ENCODE measurements at places on chromosomes 1 and 21.

DNA sequence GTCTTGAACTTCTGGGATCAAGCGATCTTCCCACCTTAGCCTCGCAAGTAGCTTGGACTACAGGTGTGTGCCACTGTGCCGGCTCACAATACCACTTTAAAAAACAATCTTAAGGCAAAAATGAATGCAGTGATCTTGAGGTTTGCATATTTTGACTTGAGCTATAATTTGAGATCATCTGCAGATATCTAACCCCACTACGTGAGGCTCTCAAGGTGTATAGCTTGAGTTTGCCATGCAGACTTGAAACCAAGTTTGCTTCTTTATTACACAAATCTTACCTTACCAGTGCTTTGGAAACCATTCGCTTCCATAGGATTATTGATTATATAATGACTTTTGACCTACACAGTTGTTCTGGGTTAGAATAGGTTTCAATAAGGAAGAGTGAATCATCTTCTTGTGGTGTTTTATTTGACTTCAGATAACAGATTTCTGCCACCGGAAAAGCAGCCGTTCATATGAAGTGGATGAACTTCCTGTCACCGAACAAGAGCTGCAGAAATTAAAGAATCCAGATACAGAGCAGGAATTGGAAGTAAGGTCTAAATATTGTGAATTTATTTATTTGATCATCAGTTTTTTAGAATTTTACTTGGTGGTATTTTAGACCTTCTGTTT, 155.1 kb downstream of the VPS13D start:
- DNase-seq, result no peak

- DNase-seq, result no peak
Observed at GRCh38 chr1:99176753-99177152, 87.5 kb upstream of the PLPPR4 start.

GRCh38 chr1:40927781-40928180, 51.7 kb upstream of the CTPS1 start:
- no peak for DNase-seq

GRCh38 chr1:116769994-116770393, 15.8 kb downstream of the CD2 start:
- DNase-seq, result no peak

- no peak for DNase-seq
Observed at GRCh38 chr1:22376976-22377375, 74.7 kb upstream of the ZBTB40 start.

- no peak for DNase-seq
Observed at GRCh38 chr1:117613249-117613968, 7.6 kb downstream of the TENT5C start.

GRCh38 chr1:158819461-158820443, 11.4 kb upstream of the MNDA start:
- no peak for DNase-seq

GRCh38 chr1:37519613-37520012, 5.0 kb upstream of the MEAF6 start:
- no peak for DNase-seq

DNA sequence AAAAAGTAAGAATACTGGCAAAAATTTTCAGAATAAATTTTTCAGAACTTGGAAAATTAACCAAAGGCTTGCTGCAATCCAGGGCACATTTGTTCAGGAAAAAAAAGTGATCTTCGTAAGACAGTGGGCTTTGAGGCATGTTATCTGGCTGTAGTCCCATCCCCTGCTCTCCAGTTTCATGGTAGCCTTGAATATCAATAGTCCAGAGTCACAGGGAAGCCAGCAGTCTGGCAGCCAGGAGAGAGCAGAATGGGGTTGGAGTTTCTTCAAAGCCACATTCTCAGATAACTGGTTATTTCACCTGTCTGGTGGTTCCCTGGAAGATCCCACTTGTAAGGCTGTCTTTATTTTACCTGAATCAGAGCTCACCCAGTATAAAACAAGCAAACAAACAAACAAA, 669.3 kb downstream of the MATN1 start:
- no peak for DNase-seq

DNA sequence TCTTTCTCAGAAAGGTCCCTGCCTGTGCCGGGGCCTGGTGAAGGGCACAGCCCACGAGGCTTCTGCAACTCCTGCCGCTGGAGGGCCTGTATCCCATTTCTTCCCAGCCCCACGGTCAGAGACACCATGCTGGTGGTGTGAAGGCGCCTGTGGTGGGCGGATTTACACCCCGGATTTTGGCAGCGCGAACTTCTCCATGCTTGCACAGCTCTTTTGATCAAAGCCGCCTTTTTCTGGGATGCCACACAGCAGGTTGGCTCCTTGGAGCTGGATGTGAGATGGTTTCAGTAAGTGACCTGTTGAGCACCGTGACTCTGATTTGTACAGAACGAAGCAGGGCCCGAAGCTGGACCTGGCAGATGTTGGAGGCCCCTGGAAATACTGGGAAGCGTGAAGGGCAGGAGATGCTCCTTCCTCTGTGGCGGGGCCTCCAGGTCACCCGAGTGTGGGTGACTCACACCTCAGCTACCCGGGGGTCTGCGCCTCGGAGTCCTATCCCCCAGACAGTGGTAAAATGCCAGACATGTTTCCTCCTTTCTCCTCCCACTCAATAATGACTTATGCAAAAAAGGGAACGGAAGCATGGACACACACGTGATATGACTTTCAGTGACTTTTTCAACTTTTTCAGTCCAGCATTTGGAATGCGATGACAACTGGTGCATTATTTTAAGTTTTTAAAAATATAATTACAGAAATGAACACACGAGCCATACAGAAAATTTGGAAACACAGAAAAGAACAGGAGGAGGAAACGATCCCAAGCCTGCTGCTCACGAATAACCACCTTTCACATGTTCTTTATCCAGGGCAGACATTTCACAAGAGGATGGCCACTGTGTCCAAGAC, 9.0 kb downstream of the UMODL1 start:
- DNase-seq, result peak; percentile 42
